Stomach (tissue), 19 donors: ENCODE measurements at places on chromosomes 5 and 9. TPM values are rescaled to one million over a fixed set of nuclear protein-coding genes. Genes with fewer than 3 reads are reported as not detected.

ZFYVE16 gene
- 8.1 TPM for polyA plus RNA-seq

DNA sequence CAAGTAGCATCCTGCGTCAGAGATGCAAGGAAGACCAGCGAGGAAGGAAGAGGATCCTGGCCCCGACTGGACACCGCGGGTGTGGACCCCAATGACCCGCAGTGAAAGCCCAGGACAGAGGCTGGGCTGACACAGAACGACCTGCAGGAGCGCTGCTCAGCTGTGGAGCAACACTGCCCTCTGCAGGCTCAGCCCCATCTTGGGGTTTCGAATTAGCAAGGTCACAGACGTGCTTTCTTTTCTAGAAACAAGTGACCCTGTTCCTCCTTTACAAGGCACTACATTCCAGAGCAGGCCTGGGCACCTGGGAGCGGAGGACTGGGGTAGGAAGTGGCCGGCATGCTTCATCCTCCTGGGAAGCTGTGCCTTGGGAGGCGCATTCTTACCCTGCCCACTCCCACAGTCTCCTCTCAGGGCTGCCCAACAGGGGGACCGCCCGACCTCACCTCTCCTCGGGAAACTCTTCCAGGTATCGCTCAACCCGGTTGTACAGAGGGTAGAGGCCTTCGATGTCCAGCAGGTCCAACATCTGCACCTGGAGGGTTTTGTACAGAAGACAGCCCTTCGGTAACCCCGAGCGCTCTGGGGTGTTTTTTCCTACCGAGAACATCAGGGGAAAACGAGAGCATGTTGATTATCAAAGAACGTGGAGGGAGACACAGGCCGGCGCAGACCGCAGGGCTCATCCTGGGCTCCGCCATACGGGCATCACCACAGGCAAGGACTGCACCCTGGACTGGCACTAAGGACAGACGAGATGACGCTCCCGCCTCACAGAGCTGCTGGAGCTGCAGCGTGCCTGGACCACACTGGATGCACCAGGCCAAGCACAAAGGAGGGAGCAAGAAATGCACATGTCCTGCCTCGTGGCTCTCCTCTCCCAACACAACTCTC lies 35.0 kb downstream of the IPPK start:
- no peak overlapping the region for H3K4me3 ChIP-seq
- H3K27ac ChIP-seq: no peak overlapping the region
- H3K36me3 ChIP-seq: peaks cover 96% of the 10 kb centered on the region

GRCh38 chr5:152514827-152515397 lies 109.8 kb upstream of the NMUR2 start:
- DNase-seq: no peak
- no peaks in the 10 kb centered on the region for H3K36me3 ChIP-seq
- H3K4me1 ChIP-seq: no peaks in the 10 kb centered on the region
- no peaks in the 10 kb centered on the region for H3K27me3 ChIP-seq
- H3K27ac ChIP-seq: no peak overlapping the region
- H3K4me3 ChIP-seq: no peak overlapping the region

GRCh38 chr9:24488896-24489295 lies 56.8 kb downstream of the IZUMO3 start:
- H3K27ac ChIP-seq: no peak overlapping the region
- no peaks in the 10 kb centered on the region for H3K4me1 ChIP-seq
- no peaks in the 10 kb centered on the region for H3K36me3 ChIP-seq
- no peak overlapping the region for H3K4me3 ChIP-seq

DNA sequence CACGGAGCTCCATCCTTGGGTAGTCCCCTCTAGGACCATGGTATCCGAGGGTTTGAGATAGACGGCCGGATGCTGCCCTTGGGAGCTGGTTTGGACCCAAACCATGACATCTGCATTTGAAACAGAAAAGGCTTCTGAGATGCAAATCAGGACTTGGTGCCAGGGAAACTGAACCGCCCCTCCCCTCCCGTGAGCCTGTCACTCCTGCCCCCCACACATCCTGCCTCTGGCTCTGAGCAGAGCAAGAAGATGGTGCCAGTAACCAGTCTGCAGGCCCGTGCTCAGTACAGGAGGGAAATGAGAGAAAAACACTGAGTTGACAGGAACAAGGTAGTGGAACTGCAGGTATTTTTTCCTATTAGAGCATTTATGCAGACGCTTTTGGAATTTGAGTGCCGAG lies 18.6 kb downstream of the ARPC5L start:
- no peaks in the 10 kb centered on the region for H3K4me1 ChIP-seq
- peaks cover 100% of the 10 kb centered on the region for H3K36me3 ChIP-seq
- DNase-seq: no peak
- H3K27me3 ChIP-seq: no peaks in the 10 kb centered on the region
- no peak overlapping the region for H3K27ac ChIP-seq

- no peak overlapping the region for H3K27ac ChIP-seq
- DNase-seq: peak; percentile 23
- H3K4me1 ChIP-seq: peaks cover 8% of the 10 kb centered on the region
- H3K27me3 ChIP-seq: peaks cover 1% of the 10 kb centered on the region
- H3K36me3 ChIP-seq: no peaks in the 10 kb centered on the region
Measured at GRCh38 chr5:132662004-132662401, 4.0 kb downstream of the IL13 start.

DNA sequence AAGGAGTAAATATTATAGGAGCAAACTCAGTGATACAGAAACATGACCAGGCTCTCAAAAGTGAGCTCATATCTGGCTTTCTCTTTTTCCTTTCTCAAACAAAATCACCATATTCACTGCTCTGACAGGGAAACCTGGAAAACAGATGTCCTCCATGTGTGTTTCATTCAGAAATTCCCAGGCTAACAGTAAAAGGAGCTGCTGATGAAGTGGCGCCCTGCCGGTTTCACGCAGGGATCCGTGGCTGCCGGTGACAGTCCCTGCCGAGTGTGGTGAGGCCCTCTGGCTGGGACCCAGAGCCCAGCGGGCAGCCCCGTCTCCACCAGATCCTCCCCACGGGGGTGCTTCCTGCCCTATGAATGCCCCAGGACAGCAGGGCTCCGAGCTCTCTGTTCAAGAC lies 208.1 kb downstream of the GNA14 start:
- H3K4me1 ChIP-seq: no peaks in the 10 kb centered on the region
- H3K27ac ChIP-seq: no peak overlapping the region
- no peak overlapping the region for H3K4me3 ChIP-seq
- DNase-seq: no peak

DNA sequence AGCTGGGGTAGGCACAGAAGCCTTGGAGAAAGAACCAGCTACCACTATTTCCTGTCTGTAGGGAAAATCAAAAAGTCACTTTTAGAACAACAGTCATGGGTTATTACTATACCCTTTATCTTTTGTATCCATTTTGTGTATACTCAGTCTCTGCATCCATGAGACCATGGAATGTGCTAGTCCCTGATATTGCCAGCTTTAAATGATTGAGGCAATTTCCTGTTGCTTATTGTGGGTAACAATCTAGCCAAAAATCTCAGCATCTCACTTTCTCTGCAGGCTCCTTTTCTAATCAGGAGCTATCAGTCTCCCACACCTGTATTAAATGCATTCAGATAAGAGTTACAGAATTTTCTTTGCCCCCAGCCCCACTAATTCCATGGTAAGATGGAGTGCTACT lies 968 bp upstream of the KDM3B start:
- peaks cover 30% of the 10 kb centered on the region for H3K4me1 ChIP-seq
- no peak for DNase-seq
- H3K27me3 ChIP-seq: no peaks in the 10 kb centered on the region
- no peak overlapping the region for H3K4me3 ChIP-seq
- peaks cover 19% of the 10 kb centered on the region for H3K36me3 ChIP-seq

DNA sequence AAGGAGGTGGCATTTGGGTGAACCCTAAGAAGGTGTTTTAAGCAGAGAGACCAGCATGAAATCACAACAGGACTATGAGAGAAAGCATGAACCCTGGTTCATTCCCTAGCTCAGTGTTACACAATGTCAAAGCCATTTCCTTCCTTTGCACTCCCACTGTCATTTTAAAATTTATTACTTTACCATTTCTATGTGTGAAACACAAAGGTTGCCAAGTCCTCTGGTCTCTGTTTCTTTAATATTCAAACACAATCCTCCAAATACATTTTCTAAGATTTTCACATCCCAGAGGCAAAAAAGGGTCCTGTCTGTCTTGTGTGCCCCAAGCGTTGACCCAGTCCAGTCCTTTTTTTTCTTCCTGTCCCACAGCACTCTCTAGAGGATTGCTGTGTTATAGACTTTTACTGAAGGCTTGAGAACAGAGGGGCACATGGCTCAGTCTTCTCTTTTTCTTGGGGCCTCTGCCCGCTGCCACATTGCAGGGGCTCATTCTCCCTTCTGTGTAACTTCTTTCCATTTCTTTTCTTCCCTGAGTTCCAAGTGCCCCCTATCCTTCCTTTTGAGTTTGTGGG lies 78.6 kb upstream of the SLC28A3 start:
- no peaks in the 10 kb centered on the region for H3K4me1 ChIP-seq
- H3K27ac ChIP-seq: no peak overlapping the region
- no peak overlapping the region for H3K4me3 ChIP-seq
- peak; percentile 17 for DNase-seq
- no peaks in the 10 kb centered on the region for H3K36me3 ChIP-seq

- H3K4me1 ChIP-seq: no peaks in the 10 kb centered on the region
- H3K4me3 ChIP-seq: no peak overlapping the region
- H3K27me3 ChIP-seq: no peaks in the 10 kb centered on the region
- no peak overlapping the region for H3K27ac ChIP-seq
- peak; percentile 75 for DNase-seq
Measured at GRCh38 chr9:114004221-114004716, 73.8 kb downstream of the AMBP start.

DNA sequence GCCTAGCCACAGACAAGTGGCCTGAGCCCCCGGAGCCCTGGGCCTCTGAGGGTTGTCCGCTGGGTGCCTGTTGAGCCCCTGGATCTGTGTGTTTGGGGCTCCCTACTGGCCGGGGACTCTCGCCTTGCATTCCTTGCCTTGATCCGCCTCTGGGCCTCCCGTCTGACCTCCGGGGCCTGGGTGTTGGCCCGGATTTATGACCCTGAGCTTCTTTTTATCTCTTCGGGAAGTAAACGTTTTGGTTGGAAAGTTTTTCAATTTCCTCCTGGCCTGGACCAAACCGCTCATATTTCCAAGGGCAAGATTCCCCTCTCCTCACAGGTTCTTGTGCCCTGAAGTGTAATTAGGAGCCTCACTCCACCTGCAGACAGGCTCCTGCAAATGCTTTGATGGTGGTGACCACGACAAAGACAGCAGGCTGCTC lies 69.3 kb upstream of the EGFLAM start:
- no peaks in the 10 kb centered on the region for H3K4me1 ChIP-seq
- H3K36me3 ChIP-seq: no peaks in the 10 kb centered on the region
- no peak overlapping the region for H3K27ac ChIP-seq
- no peak for DNase-seq
- H3K4me3 ChIP-seq: no peak overlapping the region

- no peak overlapping the region for H3K4me3 ChIP-seq
- H3K27me3 ChIP-seq: peaks cover 23% of the 10 kb centered on the region
- no peaks in the 10 kb centered on the region for H3K36me3 ChIP-seq
- H3K27ac ChIP-seq: no peak overlapping the region
- no peaks in the 10 kb centered on the region for H3K4me1 ChIP-seq
Measured at GRCh38 chr5:181156758-181157157, 9.4 kb downstream of the OR2V2 start.

DNA sequence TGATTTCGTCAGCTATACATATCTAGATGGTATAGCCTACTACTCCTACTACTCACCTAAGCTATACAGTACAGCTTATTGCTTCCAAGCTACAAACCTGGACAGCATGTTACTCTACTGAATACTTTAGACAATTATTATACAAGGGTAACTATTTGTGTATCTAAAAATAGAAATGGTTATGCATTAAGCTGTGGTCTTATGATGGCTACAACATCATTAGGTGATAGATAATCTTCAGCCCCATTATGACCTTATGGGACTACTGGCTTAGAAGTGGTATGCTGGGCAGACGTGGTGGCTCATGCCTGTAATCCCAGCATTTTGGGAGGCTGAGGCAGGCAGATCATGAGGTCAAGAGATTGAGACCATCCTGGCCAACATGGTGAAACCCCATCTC lies 40.2 kb downstream of the CERT1 start:
- DNase-seq: no peak
- H3K36me3 ChIP-seq: no peaks in the 10 kb centered on the region
- peaks cover 20% of the 10 kb centered on the region for H3K4me1 ChIP-seq
- H3K4me3 ChIP-seq: no peak overlapping the region

MEIKIN gene
- not detected for polyA plus RNA-seq

DNA sequence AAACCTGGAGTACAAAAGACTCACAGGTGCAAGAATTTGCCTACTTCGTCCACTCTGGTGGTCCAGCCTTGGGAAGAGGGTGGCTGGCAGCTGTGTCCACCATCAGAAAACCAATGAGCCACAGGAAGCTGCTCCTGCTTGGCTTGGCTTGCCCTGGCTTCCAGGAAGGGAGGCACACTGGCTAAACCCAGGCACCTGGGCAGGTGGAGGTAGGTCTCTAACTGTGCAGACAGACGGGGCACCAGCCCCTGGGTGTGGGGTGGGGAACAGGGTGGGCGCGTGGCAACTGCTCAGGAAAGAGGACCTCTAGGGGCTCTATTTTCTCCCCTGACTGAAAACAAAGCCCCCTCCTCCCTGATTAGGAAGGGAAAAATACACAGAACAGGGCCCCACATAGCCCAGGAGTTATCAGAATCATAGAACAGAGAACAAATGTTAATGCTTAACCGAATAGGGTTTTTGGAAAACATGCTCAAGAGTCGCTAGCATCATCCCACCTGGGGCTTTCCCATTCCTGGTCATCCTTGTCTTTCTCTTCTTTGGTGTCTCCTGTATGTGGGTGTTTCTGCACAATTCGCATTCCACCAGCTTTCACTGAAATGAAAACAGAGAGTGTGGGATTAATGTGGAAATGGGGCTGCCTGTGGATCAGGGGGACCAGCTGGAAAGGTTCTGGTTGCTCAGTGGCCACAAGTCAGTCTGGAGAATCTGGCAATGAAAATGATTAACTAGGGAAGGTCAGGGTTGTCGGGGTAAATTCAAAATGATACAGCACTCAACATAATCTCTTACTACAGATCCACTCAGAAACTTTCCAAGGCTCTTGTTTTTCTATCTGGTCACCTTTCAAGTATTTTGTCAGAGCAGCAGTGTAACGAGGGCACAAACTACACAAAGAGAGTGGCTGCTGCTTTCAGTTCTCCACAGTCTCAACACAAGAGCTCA lies 13.1 kb downstream of the DAP start:
- peaks cover 48% of the 10 kb centered on the region for H3K4me1 ChIP-seq
- H3K27ac ChIP-seq: peak overlapping the region; percentile 73
- no peaks in the 10 kb centered on the region for H3K27me3 ChIP-seq
- no peak overlapping the region for H3K4me3 ChIP-seq
- no peak for DNase-seq

DNA sequence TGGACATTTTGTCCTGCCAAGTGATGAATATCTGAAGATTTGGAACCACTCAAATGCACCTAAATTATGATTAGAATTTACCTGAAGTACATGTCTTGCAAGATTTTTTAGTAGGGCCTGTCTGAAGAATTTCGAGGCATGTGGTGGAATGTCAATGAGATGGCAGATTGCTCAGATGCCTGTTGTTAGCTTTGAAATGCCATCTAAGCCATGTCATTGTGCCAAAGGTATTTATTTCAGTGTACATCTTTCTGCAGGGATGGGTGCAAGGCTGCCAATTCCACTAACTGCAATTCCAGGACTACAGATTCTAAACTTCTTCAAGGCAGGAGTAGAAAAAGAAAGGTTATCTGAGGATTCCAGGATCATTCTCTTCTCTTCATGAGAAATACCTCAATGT lies 9.1 kb upstream of the GNAQ start:
- no peaks in the 10 kb centered on the region for H3K36me3 ChIP-seq
- H3K4me3 ChIP-seq: no peak overlapping the region
- H3K27me3 ChIP-seq: no peaks in the 10 kb centered on the region
- no peak overlapping the region for H3K27ac ChIP-seq
- H3K4me1 ChIP-seq: peaks cover 15% of the 10 kb centered on the region
